Forelimb muscle (tissue), 1 donor: ENCODE measurements at places on chromosomes 12 and 14. TPM values are rescaled to one million over a fixed set of nuclear protein-coding genes. Genes with fewer than 3 reads are reported as not detected.

DNA sequence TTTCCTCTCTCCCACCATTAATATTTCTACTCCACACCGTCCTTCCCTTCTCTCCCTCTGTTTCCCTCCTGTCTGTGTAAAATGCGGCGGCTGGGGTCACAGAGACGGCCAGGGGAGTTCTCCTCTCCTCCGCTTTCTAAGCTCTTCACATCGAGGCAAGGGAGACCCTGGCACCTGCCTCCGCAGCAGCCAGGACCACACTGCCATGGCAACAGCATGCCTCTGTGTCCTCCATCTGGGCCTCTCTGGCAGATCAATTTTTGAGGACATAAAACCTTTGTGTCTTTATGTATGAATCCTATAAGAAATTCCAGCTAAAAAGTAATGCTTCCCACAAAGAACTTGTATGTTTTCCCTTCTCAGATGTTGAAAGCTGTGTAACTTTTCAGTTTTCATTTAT, 41.4 kb downstream of the DYRK4 start:
- DNase-seq: no peak

GRCh38 chr12:105393587-105393986, 63.1 kb downstream of the C12orf75 start:
- DNase-seq: no peak

DNA sequence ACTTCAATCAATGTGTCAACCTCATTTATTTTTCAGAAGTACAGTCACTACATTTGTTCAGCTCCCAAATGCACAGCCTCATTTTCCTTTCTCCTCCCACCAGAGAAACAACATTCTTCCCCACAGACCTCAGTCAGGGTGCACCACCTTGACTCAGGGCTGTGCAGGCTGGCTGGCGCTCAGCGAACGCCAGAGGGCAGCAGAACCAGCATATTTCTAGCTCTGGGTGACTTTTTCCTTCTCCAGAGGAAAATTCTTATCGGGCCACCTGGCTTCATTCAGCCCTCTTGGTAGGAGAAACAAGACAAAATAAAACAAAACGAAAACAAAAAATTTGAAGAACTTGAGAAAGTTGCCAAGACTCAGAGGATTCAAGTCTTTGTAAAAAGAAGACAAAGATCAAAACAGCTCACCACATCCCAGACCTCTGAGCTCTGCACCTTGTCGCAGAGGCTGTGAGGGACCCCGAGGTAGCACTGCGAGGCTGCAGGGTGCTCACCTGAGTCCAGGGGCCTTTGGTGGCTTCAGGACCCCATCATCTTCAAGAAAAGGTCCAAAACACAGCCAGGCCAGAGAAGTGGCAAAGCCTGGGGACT, 33.7 kb downstream of the PAH start:
- no peak for DNase-seq

DNA sequence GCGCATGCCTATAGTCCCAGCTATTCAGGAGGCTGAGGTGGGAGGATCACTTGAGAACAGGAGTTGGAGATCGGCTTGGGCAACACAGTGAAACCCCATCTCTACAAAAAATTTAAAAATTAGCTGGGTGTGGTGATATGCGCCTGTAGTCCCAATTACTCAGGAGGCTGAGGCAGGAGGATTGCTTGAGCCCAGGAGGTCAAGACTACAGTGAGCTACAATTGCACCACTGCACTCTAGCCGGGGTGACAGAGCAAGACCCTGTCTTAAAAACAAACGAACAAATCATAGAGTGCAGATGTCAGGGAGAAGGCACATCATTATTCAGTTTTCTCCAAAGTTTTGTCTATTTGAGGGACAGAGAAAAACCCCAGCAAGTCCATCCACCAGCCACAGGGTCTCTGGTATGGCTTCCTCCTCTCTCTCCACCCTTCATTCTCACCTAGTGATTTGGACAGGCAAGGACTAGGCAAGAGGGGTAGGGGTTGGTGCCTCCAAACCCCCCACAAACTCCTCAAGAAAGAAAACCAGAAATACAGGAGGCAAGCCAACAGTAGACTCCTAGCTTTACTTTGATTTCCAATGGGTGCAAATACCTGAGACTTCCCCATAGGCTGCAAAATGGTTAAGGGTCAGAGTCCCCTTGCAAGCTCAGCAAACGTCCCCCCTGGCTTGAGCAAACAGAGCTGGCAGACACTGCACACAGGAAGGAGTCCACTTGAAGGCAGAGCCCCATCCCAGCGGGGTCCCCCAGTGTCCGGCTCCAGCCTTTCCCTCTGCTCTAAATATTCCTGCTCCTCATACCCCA, 26.5 kb upstream of the RPLP0 start:
- DNase-seq: no peak

- no peak for DNase-seq
These were observed 81.6 kb downstream of the MYF5 start for GRCh38 chr12:80798281-80798680.

DNA sequence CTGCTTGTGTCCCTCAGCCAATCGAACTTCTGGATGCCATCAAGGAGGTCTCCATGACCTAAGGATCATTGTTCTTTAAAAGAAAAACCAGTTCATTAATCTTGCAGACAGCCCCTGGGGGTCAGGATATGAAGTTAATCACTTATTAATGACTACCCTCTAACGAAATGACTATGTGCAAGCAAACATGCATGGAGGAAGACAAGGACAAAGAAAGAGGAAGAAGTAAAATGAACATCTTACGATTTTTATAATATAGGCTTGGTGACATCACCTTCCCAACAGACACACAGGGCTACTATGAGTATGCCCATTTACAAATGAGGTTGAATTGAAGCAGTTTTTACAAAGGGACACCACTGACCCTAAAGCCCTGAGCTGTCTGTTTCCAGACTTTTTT, 111.1 kb upstream of the AMIGO2 start:
- no peak for DNase-seq

GRCh38 chr14:34983148-34983760, 462 bp downstream of the SRP54 start:
- no peak for DNase-seq

DNA sequence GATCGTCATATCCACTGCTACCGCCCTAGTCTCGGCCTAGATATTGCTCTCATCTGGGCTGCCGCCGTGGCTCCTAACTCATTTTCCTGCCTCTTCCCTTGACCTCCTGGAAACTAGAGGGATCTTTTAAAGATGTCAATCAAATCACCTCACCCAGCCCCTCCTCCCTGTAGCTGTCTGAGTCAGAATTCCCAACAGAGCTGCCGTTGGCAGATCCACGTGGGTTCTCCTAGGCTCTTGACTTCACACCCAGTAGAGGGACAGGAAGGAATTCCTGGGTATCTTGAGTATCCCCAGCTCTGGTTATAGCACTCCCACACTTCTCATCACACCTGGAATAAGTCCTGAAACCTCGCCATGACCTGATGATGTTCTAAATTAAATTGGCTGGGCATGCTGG, 11.9 kb downstream of the TGFB3 start:
- no peak for DNase-seq

The DTX1 gene
- 5.2 TPM for polyA plus RNA-seq
